ENCODE measurements at places on chromosomes 5 and 9.
A peak's percentile ranks its signal among the peaks of the same experiment; 100 is the strongest.

GRCh38 chr9:78905986-78906755 lies 609.2 kb downstream of the PSAT1 start:
- DNase-seq = no peak

GRCh38 chr5:32044434-32044833 lies 129.7 kb downstream of the GOLPH3 start:
- no peak for DNase-seq

DNA sequence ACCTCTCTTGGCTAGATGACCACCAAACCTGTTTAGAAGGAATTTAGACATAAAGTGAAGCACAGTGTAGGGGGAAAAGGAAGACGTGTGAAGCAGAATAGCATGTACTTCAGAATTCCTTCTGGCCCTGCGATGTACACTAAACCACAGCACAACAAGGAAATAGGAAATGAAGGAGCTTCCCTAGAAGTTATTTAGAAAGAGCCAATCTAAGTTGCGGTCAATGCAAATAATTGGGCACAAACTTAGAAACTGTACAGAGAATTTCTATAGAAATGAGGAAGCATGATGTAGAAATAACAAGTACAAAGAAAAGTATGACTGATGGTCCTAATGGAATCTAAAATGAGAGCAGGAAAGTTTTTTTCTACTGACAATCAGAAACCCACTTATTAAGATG lies 41.5 kb downstream of the ANKRD55 start:
- no peak for DNase-seq

DNA sequence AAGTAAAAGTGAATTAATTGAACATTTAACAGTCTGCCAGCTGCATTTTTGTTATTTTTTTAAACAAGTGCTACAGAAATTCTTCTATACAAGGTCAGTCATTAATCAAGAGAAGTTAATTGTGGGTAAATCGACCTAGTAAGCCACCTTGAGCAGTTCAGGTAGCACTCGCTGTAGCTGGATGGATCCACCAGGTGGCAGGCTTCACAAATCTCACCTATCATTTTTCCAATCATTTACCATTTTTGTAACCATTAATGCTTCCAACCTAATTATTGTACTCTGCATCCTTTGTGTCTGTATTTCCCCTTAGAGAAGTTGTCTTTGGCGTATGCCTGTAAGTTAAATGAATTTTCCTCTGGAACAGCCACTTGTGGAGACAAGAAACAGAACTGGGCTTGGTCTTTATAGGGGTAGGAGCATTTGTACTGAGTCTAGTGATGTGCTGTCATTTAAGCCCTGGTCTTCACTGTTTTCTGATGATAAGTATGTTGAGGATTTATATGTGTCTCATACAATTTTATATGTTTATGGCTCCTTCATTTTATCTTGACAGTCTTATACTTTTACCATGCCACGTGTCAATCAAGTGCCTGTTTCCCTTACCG lies 39.5 kb downstream of the CD180 start:
- DNase-seq = no peak

DNA sequence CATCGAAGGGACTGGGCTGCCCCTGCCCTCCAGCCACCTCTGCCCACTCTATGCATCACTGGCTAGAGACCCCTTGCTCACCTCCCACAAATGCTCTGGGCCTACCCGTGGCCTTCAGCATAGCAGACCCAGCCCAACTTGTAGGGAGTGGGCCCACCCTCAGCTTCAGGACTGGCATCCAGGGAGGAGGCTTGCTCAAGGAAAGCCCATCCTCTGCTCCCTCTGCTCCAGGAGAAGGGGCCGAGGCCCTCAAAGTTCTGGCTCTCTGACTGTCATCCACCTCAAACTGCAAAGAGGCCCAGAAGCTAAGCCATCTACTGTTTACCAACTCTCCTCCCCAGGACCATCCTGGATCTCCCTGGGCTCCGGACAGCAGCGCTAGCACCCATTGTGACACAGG lies 84.5 kb downstream of the C5orf15 start:
- DNase-seq = no peak

GRCh38 chr5:179251276-179251969 lies 93.8 kb downstream of the ADAMTS2 start:
- no peak for DNase-seq

DNA sequence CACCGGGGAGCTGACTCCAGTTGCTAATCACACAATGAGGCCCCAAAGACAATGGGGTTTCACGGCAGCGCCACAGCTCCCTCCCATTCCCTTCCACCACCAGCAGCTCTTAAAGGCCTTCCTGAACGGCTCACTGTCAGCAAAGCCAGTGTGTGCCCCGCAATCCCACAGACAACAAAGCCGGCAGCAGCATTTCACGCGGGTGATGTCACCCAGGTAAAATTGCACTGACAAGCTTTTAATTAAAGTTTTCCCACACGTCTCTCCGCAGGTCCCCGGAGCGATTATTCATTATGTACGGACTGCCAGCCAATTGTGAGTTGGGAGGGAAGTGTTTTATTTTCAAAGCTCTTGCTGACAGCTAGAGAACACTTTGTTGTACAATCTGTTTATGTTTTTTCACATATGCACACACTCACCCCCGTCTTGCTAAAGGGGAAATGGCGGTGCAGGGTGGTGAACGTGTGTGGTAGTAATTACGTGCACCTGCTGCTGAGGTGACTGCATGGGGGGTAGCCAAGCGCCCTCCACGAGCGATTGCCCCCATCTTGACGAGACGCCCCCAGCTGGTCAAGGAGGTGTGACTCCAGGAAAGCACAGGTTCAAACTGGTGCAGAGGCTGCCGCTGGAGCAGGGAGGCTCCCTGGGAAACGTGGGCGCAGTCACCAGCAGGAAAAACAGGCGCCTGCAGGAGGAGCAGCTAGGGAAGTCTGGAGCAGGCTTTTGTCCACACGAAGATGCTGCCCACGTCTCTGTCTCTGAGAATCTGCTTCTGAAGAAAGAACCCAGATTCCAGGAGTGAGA lies 65.0 kb downstream of the IRX2 start:
- DNase-seq = no peak

- DNase-seq = peak; percentile 37
These were observed 217.6 kb downstream of the ROR2 start for GRCh38 chr9:91732187-91733005.

DNA sequence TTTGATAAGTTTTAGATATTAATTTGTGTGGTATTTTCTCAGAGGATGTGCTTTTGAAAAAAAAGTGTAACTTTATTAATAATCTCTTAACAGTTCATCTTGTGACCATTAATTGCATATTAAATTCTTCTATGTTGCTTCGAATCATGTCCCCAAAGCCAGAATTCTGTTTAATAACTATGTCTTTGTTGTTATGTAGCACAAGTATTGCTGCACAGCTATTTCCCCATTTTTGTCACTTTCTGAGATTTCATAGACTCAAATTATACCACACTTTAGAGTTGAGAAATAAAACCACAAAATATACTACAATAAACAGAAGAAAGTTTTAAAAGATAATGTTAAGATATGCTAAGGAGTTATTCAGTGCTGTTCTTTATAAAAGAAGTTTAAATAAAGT lies 2.8 kb downstream of the MEF2C start:
- DNase-seq = no peak

GRCh38 chr9:4741365-4742089 lies 525 bp upstream of the AK3 start:
- DNase-seq = peak; percentile 68

Measured in ascending aorta (tissue), 2 donors.